BE2C (cell line): ENCODE measurements at places on chromosomes 13 and 19.

- no peak for DNase-seq
Observed at GRCh38 chr13:50390503-50391248, 375.4 kb downstream of the KCNRG start.

- no peak for DNase-seq
Observed at GRCh38 chr13:111792956-111793355, 274.0 kb upstream of the SOX1 start.

GRCh38 chr19:18863843-18864362, 32.1 kb downstream of the CERS1 start:
- no peak for DNase-seq

- DNase-seq = no peak
Observed at GRCh38 chr19:52646571-52647217, 8.5 kb upstream of the ZNF83 start.

DNA sequence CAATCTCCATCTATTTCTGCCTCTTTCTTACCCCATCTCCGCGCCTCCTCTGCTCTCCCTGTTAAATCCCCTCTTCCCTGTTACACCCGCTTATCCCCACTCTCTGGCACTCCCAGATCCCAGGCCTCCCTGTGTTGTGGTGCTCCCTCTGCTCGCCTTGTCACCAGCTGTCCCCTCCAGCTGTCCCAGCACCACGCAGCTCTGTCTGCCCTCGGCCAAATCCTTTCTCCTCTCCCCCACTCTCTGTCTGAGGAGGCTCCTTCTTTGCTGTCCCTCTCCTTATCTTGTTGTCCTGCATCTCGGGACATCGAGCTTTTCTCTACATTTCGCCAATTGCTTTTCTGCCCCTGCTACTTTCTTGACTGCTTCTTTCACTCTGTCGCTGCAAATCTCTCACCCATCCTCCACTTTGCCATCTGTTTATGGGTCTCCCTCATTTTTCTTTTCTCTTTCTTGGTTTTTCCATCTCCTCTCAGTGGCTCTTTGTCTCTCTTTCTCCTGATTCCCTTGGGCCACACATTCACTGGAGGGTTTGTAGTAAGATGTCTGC, 941 bp downstream of the ZNF160 start:
- peak; percentile 13 for DNase-seq

- no peak for DNase-seq
Observed at GRCh38 chr13:28129911-28130693, 8.2 kb upstream of the PAN3 start.

DNA sequence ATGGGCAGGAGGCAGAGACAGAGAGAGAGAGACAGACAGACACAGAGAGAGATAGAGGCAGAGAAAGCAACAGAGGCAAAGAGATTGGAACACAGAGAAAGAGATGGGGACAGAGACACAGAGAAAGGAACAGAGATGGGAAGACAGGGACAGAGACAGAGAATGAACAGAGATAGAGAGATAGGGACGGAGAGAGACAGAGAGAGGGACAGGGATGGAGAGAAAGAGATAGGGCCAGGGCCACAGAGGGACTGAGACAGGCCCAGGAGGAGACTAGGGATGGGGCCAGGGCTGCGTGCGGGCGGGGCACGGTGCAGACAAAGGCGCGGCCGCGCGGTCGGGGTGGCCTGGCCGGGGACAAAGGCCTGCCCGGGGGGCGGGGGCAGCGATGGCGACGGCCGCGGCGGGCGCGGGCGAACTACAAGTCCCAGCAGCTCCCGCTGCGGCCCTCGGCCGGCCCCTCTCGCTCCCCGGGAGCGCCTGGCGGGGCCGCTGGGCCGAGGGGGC, at the start of gene ZNF358:
Gene ZNF358, plus strand, starts transcription at position 459 of the 507 bp plus-strand sequence. CDS start 3,140 bp downstream, outside the sequence.
- peak; percentile 94 for DNase-seq

DNA sequence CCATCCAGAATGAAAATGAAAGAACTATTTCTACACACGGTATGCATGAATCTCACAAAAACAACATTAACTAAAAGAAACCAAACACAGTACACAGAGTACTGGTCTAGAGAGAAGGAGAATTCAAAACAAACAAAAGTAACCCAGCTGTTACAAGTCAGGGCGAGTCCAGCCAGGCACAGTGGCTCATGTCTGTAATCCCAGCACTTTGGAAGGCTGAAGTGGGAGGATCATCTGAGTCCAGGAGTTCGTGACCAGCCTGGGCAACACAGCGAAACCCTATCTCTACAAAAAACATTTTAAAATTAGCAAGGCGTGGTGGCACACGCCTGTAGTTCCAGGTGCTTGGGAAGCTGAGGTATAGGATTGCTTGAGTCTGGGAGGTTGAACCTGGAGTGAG, 1.7 kb upstream of the PSMC4 start:
- DNase-seq = no peak

DNA sequence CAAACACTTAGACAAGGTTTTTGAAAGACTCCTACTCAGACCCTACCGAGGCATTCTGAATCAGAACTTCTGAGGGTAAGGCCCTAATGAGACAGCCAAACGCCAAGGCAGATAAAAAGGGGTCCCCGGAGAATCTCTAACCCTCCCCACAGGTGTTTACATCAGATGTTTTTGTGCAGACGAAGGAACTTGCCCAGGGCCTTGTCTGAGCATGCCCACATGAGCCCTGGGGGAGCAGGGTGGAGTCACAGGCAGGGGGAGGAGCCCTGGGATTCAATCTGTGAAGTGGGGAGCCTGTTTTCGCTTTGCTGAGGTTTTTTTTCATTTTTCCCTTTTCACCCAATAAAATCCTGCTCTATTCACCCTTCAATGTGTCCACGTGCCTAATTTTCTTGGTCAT, 61.6 kb upstream of the MED4 start:
- DNase-seq = no peak

DNA sequence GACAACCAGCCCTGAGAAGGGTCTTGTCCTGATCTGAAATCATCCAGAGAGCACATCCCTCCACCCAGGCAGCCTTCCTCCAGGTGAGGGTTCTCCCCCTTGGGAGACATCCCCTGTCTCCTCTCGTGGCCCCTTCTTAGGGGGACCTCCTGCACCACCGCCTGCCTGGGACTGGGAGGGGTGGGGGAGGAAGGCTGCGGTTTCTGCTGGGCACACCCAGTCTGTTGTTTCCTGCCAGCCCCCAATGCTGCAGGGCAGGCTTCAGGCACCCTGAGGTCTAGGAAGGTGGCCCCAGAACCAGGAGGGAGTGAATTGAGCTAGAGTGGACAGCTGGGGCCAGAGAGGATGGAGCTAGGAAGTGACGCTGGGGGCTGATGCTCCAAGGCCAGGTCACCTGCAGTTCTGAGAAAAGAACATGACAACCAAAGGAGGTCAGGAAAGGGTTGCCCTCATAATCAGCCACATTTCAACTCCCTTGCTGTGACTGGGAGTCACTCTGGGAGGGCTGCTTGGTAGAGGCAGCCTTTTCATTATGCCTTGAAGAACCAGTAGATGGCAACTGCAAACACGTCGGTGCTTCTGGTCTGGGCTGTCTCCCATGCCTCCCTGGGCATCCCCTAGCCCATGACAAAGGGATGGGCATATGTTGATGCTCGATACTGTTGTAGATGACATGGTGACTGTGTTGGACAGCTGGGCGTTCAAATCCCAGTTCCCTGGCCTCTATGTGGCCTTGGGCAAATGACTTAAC, 1.4 kb downstream of the ARHGEF18 start:
- DNase-seq = no peak

DNA sequence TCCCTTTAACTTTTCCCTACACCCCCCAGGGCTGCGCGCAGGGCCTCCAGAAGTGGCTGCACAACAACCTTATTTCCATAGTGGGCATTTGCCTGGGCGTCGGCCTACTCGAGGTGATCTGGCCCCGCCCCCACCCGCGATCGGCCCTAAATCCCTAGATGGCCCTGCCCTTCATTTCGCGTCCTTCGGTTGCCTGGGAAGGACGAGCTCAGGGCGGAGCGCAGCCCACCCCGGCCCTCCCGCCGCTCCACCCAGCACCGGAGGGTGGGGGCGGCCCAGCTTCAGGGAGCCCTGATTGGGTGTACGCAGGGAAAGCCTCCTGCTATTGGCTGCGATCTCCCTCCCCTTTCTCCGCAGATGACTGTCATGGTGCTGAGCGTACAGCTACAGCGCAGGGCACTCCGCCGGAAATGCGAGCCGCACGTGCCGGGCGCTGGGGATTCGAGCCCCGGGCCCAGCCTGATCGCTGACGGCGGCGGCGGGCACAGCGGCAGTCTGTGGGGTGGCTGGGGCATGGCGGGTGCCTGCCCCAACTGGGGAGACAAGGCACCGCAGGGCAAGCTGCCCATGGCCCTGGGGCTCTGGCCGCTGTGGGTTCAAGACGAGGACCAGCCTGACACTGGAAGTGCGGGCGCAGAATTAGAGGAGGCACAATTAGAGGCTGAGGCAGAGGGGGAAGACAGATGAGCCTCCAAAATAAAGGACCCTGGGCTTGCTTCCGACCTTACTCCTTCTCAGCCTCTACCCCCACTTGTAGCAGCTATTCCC, 4.3 kb downstream of the CD37 start:
- DNase-seq = peak; percentile 65

DNA sequence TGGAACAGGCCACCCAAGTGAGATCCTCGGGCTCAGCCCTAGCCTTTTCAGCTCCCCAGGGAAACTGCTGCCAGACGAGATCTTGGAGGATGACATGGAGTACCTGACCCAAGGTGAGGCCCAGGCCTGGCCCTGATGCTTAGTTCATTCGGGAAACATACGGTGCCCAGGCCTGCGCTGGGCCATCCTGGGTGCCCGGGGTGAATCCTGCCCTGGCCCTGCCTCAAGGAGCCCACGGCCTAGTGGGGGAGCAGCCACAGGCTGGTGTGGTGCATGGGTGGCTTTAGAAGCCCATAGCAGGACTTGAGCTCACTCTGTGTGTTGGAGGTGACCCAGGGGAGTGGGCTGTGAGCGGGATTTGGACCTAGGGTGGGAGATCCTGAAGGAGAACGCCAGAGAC, 10.1 kb downstream of the SIX5 start:
- no peak for DNase-seq

GRCh38 chr13:51786425-51787265, 17.3 kb downstream of the DHRS12 start:
- DNase-seq = peak; percentile 42

DNA sequence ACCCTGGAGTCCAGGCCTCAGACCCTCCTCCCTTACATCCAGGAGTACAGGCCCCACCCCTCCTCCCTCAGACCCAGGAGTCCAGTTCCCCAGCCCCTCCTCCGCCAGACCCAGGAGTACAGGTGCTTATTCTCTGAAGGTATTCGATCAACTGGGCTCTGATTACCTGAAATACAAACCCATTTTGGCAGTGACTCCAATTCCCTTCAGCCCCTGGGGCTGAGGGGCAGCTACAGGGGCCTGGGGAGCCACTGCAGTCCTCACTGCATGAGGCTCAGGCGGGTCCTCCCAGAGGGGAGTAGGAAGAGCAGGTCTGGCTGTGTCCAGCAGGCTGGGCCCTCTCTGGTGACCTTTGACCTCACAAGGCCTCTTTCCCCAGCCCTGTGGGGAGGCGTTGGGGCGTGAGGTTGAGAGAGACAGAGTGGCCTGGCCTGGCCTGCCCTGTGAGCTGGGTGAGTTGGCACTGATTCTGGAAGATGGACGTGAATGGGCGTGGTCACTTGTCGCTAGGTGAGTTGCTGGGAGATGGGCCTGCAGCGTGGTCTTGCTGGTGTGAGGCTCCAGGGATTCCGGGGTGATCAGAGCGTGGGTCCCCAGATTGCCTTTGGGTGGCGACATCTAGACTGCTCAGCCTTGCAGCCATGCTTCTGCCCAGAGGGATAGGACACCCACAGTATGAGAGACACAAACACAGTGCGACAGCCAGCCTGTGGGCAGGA, 3.1 kb downstream of the BCAT2 start:
- DNase-seq = no peak

DNA sequence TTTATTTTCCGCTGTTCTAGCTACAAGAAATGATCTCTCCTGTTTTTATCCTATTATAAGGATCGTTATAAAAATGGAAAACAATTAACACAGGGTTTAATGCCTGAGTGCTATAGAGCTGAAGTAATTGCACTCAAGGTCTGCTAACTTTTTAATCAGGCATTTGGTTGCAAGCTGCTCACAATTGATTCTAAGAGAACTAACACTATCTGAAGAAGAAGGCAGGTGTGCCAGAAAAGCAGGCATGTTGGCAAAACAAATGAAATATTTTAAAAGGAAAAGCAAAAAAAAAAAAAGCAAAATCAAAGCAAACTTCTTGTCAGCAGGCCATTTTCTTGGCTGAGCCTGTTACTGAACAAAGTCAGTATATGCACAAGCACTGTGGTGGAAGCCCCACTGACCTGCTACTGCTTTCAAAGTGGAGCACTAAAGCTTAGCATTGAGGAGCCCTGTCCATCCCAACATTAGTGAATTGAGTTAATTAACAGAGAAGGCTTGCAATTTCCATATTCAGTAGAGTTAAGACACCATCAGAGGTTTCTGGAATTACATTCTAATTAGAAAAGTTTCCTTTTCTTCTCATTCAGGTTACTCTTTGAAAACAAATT, 574.2 kb downstream of the PCDH9 start:
- DNase-seq = no peak

DNA sequence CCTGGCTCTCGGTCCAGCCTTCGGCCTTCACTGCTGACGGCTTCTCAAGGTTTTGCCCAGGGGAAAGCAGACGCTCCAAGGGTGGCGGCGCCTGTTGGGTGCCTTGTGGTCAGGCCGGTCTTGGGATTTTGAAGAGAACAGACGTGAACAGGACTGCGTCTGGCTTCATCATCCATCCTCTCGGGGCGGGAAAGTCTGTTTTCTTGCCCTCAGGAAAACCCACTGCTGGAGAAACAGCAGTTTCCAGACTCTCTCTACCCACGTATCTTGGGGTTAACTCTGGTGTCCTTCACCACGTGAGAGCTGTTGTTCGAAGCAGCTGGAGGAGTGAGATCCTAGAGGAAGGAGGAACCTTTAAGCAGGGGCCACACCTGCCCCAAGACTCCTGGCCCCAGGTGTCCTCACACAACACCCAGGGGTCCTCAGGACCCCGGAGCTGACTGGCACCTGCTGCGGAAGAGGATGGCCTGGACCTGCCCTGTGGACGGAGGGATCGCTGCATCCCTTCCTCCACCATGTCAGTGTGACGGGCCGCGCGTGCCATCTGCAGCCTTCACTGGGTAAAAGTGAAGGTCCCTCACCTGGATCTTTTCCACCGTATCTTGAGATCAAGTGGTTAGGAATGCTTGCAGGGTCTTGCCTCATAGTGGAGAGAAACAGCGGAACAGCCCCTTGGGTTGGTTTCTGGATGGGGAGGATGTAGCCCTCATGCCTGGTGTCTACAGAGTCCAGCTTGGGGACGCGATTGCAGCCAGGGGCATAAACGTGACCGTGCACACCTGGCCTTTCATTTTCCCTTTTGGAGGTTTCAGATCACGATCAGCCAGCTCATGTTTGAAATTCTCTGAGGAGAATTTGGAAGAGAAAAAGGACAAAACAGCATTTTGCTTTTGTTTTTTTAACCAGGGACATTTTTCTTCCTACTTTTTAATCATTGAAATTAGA, 69.5 kb upstream of the MCF2L start:
- DNase-seq = no peak
